Fibroblast of skin of left biceps (primary cell): ENCODE measurements at places on chromosomes 4 and X.

DNA sequence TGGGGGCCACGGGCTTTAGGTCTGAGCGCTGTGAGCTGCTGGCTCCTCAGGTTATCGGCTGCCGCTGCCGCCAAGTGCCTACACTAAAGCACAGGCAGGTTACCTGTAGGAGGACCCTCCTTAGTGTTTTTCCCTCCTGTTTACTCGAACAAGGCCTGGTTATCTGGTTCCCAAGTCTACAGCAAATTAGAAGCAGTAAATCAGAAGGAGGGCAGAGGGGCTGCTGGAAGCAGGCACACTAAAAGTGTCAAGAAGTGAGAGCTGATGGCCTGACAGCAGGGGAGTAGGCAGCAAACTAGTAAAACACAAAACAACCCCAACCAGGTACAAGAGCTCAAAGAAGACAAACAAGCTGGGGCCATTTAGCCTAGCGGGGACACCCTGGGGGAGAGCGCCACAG lies 125.0 kb upstream of the PJA1 start:
- DNase-seq: no peak

DNA sequence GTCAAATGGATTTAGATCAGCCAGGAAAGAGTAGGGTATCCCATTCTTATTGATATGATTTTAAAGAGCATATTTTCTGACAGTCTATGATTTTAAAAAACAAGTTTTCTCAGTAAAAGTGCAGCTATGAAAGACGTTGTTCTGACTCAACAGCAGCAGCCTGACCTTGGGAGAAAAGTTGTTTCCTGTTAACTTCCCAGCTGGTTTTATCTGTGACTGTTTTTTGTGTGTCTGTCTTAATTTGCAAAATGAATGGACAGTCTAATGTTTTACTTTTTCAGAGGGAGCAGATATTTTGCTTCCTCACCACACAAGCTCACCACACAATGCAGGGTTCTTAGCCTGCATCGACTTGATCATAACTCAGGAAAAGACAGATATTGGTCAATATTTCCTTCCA lies 764 bp upstream of the MTHFD2L start:
- DNase-seq: no peak

- no peak for DNase-seq
These were observed 617.1 kb upstream of the HTR2C start for GRCh38 chrX:113966791-113967190.

DNA sequence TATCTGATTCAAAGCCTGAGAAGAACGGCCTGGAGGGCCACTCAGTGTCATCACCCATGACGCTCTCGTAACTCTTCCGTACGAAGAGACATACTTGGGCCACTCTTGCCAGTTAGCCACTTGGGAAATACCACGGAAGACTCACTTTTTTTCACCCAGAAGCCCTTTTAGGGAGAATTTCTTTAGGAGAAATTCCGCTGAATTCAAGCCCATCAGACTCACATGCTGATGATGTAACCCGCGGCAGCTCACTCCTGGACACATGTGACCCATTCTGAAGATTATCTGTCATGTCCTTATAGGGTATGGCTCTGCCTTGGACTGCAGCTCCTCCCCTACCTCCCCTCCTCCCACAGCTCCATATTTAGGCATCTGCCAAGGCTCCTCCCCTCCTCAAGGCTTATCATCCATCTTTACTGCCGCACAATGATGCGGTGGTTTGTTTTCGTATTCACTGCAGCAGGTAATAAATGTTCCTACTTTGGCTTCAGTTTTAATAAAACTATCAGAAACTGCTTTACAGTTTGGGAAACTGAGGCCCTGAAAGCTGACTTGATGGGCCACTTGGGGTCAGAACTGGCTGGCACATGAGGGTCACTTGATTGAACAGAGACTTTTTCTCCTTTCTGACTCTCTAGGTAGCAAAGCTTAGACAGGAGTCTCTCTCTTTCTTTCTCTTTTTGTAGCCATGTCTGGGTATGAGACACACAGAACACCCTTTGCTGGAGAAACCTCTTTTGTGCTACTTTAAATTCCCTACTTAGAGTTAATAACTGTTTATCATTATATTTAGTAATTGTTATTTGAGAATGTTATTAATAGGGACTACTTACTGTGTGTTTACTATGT lies 42.1 kb downstream of the RHOH start:
- DNase-seq: no peak

DNA sequence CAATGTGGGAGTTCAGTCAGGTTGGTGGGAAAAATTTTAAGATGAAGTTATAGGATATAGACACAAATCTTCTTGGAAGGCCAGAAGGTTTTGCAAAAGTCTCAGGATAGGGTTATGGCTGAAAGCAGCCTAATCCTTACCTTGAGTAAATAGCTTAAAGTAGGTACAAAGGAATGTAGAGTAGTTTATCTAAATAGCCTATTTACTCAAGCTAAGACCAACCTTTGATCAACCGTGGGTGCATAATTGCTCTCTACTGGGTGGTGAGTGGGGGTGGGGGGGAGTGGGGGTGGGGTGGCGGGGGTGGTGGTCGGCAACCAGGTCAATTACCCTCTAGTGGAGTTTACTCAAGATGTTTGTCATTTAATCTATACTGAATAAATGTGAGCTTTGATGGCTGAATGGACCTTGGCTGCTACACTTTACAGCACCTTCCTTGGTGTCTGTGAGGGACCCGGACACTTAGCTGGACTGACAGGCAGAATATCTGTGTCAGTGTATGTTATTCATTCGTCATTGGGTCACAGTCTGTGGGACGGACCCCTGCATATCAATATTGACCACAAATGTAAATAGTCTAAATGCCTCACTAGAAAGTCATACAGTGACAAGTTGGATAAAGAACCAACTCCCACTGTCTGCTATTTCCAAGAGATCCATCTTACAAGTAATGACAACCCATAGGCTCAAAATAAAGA lies 545.7 kb upstream of the PABPC4L start:
- DNase-seq: no peak

GRCh38 chr4:168383510-168383909 lies 65.0 kb upstream of the DDX60 start:
- no peak for DNase-seq

DNA sequence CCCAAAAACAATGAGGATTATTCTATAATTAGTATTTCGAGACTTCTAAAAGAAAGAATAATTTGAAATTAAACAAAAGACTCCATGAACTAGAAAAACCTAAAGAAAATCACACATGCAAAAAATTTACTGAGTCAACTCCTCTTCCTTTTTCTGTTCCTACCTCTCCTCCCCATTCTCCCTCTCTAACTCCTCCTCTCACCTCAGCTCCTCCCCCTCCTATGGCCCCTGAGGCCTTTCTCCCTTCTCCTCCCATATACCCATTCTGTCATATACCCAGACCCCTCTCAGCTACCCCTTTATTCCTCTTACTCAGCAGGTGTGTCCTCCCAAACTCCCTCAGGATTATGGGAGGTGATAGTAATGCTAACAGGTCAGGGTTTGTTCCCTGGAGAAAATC lies 57.4 kb downstream of the SERTM2 start:
- DNase-seq: no peak

DNA sequence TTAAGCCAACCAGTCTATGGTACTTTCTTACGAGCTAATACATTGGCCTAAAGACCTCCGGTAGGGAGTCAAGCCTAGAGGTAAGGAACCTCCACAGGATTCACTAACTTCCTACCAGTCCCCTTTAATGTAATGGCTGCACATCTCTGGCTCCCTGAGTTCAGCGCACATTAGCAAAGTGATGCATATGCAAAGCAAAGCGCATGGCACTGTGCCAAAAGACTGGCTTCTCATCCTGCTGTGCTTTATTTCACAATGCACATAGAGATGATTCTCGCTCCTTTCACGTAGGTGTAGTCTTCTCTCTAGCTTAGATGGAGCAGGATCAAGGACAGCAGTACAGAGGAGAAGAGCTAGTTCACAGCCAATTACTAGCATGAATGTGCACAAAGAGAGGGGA lies 14.6 kb upstream of the CLTRN start:
- DNase-seq: no peak

GRCh38 chr4:89298788-89299152 lies 8.8 kb downstream of the GPRIN3 start:
- no peak for DNase-seq

GRCh38 chr4:41319553-41319952 lies 62.8 kb downstream of the UCHL1 start:
- DNase-seq: no peak

- no peak for DNase-seq
These were observed 123.6 kb downstream of the MGST2 start for GRCh38 chr4:139789096-139789654.

DNA sequence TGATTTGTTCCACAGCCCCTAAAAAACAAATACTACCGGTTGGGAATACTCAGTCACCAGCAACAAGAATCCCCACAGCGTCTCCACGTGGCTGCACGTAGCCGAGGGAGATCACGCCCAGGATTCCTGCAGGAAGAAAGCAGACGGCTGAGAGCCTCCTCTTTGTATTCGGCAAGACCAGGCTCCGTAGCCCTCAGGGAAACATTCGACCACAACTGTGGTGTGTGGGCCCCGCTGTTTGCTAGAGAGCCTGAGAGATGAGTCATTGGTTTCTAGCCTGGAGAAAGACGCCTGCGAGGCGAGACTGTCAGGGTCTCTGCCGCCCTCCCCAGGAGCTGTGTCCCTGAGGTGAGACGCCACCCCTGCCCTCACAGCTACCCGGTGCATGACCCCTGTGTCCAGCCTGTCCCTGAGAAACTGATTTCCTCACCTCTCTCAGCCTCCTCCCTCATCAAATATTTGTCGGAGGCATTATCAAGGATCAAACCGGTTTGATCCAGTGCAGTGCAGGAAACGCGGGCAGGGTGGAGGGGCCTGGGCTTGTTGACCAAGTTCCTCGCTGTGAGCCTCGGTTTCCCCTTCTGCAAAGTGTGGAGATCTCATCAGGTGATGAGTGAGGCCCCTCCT lies 4.7 kb upstream of the S100P start:
- peak; percentile 86 for DNase-seq

- DNase-seq: no peak
These were observed 284.0 kb upstream of the FRG1 start for GRCh38 chr4:189656641-189657040.

- DNase-seq: no peak
These were observed 53.9 kb upstream of the RPS6KA3 start for GRCh38 chrX:20320461-20321159.

- no peak for DNase-seq
These were observed 164.0 kb downstream of the STK32B start for GRCh38 chr4:5215321-5215720.

DNA sequence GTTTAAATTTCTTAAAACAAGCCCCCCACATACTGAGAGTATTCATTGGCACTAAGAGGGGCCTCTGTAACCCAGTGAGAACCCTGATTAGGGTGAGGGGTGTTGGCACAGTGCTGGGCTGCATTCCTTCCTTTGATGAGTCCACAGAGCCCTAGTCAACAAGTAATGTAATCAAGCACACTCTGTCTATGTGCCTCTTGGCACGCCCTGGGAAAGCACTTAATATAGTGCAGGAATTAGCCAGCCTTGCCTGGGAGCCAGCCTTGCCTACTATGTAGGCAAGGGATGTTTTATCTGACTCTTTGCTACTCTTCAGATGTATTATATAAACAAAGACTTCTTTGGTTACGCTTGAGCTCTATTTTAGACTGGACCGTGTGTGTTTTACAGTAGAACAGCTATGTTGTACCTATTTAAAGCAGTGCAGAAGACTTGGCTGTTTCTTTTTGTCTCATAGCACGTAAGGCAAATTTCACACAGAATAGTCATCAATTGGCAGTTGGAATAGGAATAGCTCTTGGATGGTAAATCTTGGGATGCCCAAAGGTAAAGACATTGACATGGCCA lies 64.3 kb downstream of the FRAS1 start:
- no peak for DNase-seq

GRCh38 chrX:10044021-10044420 lies 76.9 kb downstream of the CLDN34 start:
- DNase-seq: no peak

GRCh38 chrX:9278475-9279233 lies 186.2 kb upstream of the TBL1X start:
- no peak for DNase-seq

GRCh38 chr4:100823993-100824323 lies 306.1 kb upstream of the EMCN start:
- no peak for DNase-seq

DNA sequence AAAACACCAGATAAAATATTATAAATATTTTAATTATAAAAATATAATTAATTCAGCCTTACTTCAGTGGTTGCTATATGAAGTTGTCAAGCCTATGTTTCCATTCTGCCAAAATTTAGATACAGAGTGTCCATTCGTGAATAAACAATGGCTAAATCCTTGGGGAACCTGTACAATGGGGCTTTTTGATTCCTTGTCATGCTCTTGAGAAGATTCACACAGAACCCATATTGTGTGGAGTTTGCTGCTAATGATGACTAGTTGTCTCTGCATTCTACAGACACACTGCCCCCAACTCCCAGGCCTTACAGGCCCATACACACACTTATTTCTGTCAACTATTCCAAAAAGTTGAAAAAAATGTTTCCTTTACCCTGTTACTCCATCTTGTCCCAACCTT lies 33.4 kb upstream of the MAGEC2 start:
- no peak for DNase-seq

DNA sequence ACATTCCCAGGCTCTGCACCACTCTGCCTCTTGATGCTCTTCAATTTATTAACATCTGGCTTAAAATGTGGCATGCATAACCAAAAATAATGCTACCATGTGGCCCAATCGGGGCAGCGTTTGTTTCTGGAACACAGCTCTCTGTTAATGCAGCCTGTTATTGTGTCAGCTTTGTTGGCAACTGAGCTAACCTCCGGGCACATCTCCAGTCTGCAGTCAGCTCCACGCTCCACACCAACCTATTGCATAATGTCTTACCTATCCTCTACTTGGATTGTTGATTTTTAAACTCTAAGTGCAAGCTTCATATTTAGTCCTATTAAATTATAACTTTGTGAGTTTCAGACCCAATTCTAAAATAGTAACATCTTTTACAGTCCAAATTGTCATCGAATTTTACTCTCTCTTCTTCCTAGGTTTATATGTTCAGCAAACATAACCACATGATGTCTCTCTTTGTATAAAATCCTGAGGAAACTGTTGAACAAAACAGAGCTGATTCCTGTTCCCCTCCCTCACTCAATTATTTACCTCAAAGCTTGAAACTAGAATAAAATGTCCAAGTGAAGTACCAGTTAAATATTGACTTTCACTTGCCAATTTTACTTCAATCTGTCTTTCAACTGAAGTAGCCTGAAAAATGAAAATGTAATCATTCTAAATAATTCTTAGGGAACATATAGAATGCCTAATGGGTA lies 92.2 kb upstream of the RAPGEF2 start:
- no peak for DNase-seq

DNA sequence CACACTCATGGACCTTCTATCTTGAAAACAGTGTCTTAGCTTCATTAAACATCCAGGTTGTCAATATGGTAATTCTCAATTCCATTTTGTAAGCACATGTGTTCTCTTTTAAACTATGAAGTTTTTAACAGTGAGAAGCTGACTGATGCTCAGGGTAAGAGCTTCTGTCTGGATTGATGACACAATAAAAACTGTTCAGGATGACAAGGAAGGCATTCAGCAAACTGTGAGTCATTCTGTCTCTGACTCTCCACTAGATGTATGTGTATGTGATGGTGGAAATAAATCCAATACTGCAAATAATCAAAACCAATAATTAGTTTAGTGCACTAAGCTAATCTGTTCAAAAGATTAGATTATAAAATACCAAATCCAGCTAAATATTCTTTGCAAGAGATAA lies 115.3 kb upstream of the ARX start:
- no peak for DNase-seq

- no peak for DNase-seq
These were observed 980.8 kb upstream of the GRID2 start for GRCh38 chr4:91322961-91323360.
